ENCODE measurements at places on chromosomes 1 and 21.

DNA sequence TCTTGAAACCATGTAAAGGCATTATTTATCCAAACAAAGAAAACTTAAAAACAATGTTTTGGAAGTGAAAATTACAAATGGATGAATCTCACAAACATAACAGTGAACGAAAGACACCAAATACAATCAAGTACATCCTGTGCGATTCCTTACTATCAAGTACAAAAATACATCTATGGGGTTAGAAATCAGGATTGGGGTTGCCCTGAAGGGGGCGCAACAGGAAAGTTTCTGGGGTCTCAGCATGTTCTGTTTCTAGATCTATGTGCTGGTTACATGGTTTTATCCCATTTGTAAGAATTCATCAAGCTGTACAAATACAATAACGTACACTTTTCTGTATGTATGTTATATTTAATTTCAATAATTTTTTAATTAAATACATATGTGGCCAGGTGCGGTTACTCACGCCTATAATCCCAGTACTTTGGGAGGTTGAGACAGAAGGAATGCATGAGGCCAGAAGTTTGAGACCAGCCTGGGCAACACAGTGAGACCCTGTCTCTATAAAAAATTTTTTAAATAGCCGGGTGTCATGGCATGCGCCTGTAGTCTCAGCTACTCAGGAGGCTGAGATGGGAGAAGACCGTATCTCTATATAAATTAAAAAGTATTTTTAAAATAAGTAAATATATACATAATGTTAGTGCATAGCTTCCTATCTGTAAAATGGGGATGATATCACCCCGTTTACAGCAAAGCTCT is 121.5 kb upstream of the SOD1 start:
- no peak for DNase-seq

DNA sequence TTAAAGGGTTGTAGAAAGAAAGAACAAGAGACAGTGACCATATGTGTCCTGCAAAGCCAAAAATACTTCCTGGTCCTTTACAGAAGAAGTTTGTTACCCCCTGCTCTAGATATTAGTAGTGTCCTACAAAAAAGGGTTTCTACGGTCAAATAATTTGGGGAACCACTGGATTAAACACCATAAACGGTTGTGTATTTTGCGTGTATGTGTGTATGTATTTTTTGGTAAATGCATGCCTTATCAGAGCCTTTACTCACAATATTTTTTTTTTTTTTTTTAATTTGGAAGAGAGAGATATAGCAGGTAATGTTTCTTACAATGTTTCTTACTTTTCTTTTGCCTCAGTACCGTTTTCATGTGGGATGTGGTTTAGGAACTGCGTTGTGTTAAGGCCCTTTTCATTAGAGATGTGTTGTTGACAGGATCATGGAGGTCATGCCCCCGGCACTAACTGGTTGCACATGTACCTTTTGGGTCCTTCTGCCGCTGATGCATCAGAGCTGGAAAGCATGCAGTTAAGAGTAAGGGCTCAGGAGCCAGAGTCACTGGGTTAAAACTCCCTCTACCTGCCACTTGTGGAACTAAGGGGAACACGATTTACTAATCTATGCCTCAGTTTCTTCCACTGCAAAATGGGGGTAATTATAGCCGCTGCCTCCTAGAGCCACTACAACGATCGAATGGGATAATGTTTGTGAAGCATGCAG is 234.6 kb upstream of the KAZN start:
- no peak for DNase-seq

GRCh38 chr1:161119092-161119903 is 1.4 kb downstream of the NIT1 start:
- DNase-seq: peak; percentile 84

- peak; percentile 70 for DNase-seq
Observed at GRCh38 chr1:62356257-62356835, 37.1 kb upstream of the KANK4 start.

DNA sequence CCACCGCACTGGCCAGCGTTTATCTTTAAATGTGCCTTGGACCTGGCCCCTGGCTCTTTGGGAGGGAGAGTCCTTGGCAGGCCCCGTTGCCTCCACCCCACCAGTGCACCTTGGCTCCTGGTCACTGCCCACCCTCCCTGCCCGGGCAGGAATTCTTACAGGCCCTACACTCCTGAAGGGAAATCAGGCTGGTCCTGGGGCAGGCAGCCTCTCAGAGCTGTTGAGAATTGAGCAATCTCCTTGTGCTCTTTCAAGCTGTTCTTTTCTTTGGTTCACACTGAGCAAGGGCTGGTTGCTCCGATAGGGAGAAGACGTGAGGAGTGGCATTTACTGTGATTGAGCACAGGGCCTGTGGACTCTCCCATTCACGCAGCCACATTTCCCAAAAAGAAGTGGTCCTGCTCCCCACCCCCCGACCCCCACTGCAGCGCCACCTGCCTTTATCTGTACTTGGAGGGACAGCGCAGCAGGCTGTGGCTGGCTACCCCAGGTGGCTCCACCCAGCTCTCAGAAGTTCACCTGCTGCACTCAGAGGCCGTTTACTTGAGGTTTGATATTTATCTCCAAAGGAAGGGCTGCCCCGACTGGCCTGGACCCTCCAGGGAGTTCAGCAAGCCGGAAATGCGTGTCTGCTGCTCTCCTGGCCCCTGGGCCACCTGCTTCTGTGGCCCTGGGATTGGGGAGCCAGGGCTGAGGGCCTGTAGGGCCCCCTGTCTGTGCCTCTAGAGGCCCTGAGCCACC is 47.8 kb downstream of the SKI start:
- DNase-seq: no peak

GRCh38 chr1:156026588-156026987 is 5.8 kb upstream of the SSR2 start:
- no peak for DNase-seq

DNA sequence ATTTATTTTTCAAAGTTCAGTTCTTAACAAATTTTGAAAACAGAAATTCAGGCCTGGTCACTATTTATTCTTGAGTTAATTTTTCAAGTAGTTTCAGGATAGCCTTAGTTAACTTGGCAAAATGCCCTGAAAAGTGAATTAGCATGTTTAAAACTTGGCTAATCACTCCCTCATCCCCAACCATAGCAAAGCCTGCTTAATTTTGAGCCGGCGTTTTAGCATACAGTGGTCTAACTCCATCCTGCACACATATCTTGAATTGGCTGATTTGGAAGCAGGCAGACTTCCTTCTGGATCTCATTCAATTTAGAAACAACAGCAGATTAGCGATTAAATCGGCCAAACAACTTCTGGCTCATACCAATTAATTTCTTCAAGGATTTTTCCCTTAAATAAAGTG is 439.2 kb downstream of the PTBP2 start:
- no peak for DNase-seq

- no peak for DNase-seq
Observed at GRCh38 chr1:119139857-119140176, 636 bp downstream of the WARS2 start.

- DNase-seq: no peak
Observed at GRCh38 chr1:32112806-32113375, 5.0 kb downstream of the KPNA6 start.

GRCh38 chr1:163770265-163770664 is 448.5 kb downstream of the NUF2 start:
- no peak for DNase-seq

GRCh38 chr1:41485605-41486004 is 1.1 kb upstream of the EDN2 start:
- DNase-seq: no peak

- no peak for DNase-seq
Observed at GRCh38 chr1:228005511-228006033, 1.2 kb upstream of the WNT3A start.

- DNase-seq: no peak
Observed at GRCh38 chr1:247487057-247487456, 29.2 kb upstream of the OR2B11 start.

- no peak for DNase-seq
Observed at GRCh38 chr1:110582378-110582777, 23.8 kb downstream of the KCNA2 start.

- DNase-seq: no peak
Observed at GRCh38 chr1:216032284-216032683, 391.0 kb downstream of the USH2A start.

- DNase-seq: no peak
Observed at GRCh38 chr1:20083178-20083944, 13.4 kb downstream of the PLA2G5 start.

GRCh38 chr1:169108223-169108622 is 1.7 kb downstream of the ATP1B1 start:
- DNase-seq: no peak

DNA sequence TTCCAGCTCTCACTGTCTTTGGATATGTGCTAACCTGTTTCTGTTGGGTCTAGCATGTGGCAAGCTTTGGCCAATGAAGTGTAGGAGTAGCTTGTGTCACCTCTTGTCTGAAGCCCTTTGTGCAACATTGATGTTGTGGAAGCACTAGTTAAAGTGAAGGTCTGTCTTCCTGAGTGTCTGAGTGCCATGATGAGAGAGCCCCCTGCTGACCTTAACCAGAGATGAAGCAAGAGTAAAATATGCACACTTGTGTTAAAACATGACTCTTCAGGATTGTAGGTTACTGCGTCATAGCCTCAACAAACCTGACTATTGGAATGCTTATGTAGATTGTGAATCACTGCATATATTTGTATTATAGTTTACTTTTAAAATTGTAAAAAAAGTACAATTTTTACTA is 103.7 kb downstream of the NCAM2 start:
- DNase-seq: no peak

DNA sequence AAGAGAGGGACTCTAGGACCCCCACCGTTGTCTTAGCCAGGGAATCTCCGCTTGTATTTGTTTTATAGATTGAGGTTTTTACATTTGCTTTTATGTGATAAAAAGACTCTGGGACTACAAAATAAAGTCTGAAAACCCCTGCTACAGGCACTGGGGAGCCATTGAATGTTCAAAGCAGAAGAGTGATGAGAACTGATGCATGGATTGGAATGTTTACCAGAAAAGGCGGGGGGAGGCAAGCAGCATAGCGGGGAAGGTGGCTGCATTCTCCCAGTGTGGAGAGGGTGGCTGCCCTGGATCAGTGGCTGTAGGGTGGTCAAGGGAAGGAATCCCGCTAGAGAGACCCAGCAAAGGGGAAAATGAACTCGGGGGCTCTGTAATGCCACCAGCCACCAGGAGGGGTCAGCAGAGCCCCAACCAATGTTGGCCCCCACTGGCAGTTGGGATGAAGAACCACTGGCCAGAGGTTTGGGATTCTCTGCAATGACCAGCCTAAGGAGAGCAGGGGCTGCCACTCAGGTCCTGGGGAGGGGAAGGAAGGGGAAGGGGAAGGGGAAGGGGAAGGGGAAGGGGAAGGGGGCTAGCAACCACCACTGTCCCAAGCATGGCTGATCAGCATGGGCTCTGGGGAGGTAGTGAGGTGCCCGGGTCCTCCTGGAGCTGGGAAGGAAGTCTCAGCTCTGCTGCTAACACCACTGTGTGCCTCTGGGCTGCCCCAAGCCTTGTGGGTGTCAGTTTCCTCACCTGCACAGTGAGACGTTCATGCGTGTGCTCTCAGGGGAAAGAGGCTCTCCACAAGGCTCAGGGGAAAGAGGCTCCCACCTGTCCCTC is 19.2 kb upstream of the PEF1 start:
- no peak for DNase-seq

GRCh38 chr1:63611231-63611630 is 18.0 kb downstream of the PGM1 start:
- no peak for DNase-seq

Measured in epithelial cell of prostate (primary cell).